ENCODE measurements at places on chromosomes 7 and 10. TPM values are rescaled to one million over a fixed set of nuclear protein-coding genes. Genes with fewer than 3 reads are reported as not detected.

The C10orf53 gene
- polyA plus RNA-seq = 0.13 TPM

The ELMO1 gene
- polyA plus RNA-seq = 13.3 TPM

- no peak for DNase-seq
Measured at GRCh38 chr7:46288861-46289260, 367.8 kb upstream of the IGFBP3 start.

DNA sequence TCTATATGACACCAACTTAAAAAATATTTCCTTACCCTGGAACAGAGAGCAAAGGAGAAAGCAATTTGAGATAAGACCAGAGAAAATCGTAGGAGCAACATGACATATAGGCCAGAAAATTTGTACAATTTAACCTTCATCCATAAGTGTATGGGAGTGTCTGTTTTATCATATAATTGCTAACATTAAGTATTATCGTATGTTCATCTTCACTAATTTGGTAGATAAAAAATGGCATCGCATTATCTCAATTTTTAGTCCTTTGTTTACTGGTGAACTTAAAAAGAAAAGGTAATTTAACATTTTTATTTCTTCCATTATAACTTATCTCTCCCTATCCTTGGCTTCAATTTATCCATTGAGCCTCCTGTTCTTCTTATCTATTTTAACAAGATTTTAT, 873.4 kb downstream of the KCNMA1 start:
- DNase-seq = no peak

- DNase-seq = no peak
Measured at GRCh38 chr7:37714606-37715005, 31.0 kb downstream of the GPR141 start.

All from right renal cortex interstitium (tissue), 3 donors.